NCI-H526 treated with DMSO at 0.1 percent for 48 hours (cell line): ENCODE measurements at places on chromosomes 11 and 22.

GRCh38 chr11:87219266-87219665 is 181.5 kb downstream of the TMEM135 start:
- DNase-seq = no peak

DNA sequence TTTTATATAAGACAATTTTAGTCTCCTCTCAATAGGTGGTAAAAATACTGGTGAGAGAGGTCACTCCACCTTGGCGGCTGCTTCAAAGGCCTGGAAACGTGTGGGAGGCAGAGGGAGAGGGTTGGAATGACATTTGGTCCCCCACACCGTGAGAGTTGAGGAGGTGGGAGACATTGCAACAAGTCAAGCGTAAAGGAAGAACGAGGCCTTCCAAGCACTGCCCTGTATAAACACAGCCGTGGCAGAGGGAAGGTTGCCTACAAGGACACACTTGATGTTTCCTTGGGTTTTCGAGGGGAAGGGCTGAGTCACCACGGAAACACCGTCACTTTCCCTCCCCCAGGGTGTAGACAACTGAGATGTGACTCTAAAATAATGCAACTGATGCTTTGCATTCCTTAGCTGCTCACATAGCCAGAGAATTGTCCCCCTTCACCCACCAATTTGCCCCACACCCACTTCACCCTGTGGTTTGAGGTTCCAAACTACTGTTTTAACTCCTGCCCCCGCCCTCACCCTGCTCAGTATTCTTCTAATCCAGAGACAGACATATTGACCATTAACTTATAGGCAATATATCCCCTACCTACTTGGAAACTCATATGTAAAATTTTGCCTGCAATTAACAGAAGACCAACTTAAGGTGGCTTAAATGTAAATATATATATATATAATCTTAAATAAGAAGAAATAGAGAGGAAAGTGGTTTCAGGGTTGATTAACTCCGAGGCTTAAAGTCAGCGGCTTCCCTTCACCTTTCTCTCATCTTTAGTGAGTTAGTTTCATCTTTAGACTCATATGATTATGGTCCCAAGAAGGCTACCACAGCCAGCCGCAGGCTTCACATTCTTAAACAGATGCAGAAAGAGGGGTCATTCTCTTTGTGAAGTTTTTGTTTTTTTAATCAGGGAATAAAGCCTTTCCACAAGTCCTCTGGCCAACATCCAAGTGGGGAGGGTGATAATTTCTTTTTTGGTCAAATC is 54.1 kb upstream of the BDNF start:
- DNase-seq = no peak

DNA sequence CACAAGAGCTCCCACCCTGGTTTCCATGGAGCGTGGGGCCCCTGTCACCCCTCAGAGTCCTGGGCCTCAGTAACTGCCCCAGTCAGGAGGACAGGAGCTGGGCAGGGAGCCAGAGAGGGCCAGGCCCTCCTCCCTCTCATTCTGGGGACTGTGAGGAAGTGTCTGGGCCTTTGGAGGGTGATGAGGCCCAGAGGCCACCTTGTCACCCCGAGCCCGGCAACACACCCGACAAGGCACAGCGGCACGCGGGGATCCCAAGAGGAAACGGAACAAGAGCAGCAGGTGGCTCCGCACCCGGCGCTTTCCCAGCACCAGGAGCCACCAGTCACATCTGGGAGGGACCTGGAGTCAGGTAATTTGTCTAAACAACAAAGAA is 72.1 kb downstream of the CELSR1 start:
- no peak for DNase-seq

DNA sequence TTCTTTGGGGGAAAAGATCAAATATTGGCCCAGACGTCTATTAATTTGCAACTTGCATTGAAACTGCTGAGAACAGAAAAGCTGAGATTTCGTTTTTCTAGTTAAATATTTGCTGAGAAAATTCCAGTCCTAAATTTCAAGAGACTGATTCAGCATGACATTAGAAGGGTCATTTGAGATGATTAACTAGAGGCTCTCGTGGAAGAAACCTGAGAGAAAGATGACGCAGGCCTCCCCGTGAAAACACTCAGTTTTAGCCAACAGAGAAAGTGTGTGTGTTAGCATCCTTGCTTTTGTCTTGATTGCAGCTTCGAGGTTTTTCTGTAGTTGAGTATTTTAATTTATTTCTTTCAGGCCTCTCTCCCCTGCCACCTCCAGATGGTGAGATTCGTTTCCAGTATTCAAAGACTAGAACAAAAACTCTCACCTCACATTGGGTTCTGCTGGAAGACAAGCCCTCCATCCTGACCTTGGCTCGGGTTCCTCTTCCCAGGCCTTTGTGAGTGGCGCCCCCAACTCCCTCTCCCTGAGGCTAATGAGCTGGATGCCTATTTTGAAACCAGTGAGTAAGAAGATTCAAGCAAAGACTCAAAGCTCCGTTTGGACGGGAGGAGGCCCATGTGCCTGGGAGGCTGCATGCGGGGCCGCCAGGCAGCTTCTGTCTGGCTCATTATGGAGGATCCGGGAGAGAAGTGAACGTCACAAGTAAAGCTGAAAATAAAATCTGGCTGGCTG is 52.4 kb downstream of the CELSR1 start:
- no peak for DNase-seq
